ENCODE measurements at places on chromosomes 3 and 15.

GRCh38 chr15:32679298-32679690 is 37.8 kb downstream of the SCG5 start:
- DNase-seq, result no peak
- no peak overlapping the region for H3K27ac ChIP-seq
- no peak overlapping the region for H3K4me3 ChIP-seq
- no peaks in the 10 kb centered on the region for H3K27me3 ChIP-seq

GRCh38 chr3:58596834-58597518 is 19.8 kb upstream of the FAM107A start:
- no peak overlapping the region for H3K27ac ChIP-seq
- no peak overlapping the region for H3K4me3 ChIP-seq
- H3K27me3 ChIP-seq, result peaks cover 8% of the 10 kb centered on the region
- no peaks in the 10 kb centered on the region for H3K4me1 ChIP-seq
- H3K36me3 ChIP-seq, result no peaks in the 10 kb centered on the region

GRCh38 chr3:116288485-116288884 is 156.8 kb downstream of the LSAMP start:
- H3K27ac ChIP-seq, result no peak overlapping the region
- H3K36me3 ChIP-seq, result no peaks in the 10 kb centered on the region
- H3K4me1 ChIP-seq, result no peaks in the 10 kb centered on the region
- H3K27me3 ChIP-seq, result no peaks in the 10 kb centered on the region
- no peak overlapping the region for H3K4me3 ChIP-seq
- DNase-seq, result no peak

- no peaks in the 10 kb centered on the region for H3K36me3 ChIP-seq
- H3K27ac ChIP-seq, result no peak overlapping the region
- peaks cover 16% of the 10 kb centered on the region for H3K27me3 ChIP-seq
- no peak overlapping the region for H3K4me3 ChIP-seq
- no peak for DNase-seq
Measured at GRCh38 chr3:193805448-193805847, 212.4 kb downstream of the OPA1 start.

GRCh38 chr3:66361356-66361755 is 139.5 kb downstream of the LRIG1 start:
- no peaks in the 10 kb centered on the region for H3K27me3 ChIP-seq
- DNase-seq, result no peak
